ENCODE measurements at places on chromosomes 1 and 21.

- no peak for DNase-seq
Observed at GRCh38 chr1:30310966-30311742, 412.2 kb downstream of the MATN1 start.

DNA sequence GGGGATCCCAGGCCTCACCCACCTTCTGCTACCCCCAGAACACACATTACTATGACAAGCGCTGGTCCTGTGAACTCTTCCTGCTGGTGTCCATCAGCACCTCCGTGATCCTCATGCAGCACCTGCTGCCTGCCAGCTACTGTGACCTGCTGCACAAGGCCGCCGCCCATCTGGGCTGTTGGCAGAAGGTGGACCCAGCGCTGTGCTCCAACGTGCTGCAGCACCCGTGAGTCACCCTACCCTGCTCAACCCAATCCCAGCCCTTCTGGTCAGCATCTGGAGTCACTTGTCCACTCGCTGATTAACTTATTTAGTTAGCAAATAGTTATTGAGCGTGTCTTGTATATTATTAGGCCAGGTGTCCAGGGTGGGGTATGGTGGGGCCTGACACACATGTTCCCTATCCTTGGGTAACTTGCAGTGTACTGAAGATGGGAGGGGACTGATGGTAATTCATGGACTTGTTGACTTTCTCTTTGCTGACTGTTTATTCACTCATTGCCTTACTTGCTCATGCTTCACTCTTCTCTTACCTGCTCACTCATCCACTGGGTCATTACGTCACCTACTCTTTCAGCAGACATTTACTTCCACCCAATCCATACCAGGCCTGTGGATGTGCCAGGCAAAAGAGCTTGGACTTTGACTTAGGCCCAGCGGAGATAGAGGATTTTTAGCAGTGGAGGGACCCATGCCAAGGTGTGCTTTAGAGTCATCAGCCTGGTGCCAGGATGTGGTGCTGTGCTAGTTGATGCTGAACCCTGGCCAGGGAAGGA, 12.9 kb upstream of the KPNA6 start:
- DNase-seq: no peak

DNA sequence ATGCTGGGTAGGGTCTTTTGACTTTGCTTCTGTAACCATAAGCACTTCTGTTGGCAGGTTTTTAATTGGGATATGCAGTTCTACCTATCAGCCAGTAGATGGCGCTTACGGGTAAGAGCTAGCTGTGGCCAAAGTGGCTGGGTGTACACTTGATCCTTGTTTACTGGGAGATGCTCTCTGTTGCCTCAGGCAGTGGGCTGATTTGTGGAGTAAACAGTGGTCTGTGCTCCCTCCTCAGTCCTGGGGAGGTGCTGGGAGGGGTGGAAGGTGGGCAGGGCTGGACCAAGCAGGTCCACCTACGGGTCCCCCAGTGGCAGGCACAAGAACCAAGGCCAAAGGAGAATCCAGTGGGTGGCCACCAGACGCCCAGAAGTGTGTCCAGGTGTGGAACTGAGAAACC, 43.4 kb downstream of the RALGPS2 start:
- no peak for DNase-seq

DNA sequence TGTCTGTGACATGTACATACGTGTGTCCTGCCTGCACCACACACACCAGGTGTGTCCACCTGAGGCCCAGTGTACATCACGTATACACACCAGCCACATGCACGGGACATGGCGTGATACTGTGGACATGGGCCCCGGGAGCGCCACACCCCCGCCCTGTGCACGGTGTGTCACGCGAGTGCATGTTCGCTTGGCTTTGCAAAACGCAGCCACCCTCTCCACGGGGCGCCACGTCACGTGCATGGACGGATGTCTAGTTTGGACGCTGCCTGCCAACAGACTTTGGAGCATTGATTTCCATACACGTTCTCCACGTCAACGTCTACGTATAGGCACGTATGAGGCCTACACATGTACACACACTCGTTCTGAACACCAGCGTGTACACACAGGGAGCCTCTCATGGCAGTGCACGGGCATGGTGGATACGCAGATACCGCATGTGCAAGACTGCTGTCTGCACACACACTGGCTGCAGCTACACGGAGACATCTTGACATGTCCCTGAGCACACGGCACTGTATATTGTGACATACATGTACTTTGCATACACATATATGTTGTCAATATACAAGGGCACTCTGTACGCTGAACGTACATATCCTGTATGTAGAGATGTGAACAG, 2.7 kb downstream of the TMEM240 start:
- DNase-seq: no peak

GRCh38 chr1:182649041-182649440, 35.3 kb downstream of the RGS8 start:
- DNase-seq: no peak

DNA sequence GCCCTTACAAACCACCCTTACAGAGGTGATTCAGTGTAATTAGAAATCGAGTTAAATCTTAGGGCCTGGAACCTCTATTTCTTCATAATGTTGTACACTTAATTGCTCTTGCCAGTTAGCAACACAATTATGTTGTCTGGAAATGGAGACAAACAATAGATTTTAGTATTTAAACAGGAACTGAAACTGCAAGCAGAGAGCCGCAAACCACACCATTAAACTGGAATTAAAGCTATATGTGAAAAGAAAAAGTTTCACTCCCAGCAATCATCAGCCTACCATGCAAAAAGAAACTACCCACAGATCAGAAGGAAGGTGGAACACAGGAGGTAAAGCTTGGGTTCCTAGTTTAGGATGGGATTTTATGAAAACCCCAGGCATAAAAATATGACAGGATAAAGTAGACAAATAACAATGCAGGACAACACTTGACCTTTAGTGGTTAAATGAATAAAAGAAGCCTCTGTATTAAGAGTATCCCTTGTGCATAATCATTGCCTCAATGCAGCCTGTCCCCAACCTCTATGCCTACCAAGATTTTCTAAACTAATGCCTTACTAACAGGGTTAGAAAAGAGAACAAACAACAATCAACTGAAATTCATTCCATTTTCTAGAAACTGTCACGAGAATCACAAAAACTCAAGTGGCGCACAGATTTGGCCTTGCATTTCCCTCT, 304.3 kb upstream of the ESRRG start:
- DNase-seq: no peak

GRCh38 chr1:52403566-52404115, 582 bp downstream of the ORC1 start:
- DNase-seq: peak; percentile 44

DNA sequence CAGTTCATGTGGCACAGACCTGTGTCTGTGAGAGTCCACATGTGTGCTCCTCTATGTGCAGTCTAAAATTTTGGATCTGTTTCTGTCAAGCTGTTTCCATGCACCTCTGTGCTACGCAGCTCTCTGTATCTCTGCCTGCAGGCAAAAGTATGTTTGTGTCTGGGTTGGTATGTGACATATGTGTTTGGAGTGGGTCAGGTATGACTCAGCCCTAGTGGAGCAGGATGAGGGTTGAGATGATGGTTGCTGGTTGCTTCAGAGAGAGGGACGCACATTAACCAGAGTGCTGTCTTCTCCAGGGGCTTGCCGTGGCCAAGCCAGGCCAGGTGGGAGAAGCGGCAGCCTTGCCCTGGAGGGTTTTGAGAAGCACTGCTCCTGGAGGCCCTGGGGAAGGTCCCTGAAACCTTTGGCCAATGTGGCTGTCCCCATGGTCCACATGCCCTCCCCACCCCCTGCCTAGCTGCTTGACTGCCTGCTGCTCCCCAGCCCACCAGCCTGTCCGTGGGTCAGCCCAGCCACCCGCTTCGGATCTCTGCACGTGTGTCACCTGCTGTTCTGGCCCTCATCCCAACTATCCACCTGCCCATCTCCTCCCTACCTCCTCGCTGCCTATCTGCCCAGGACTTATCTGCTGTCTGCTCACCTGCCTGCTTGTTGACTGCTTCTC, 4.1 kb upstream of the EVA1B start:
- DNase-seq: no peak

GRCh38 chr1:67921725-67922489, 88.6 kb upstream of the GNG12 start:
- no peak for DNase-seq

- no peak for DNase-seq
Observed at GRCh38 chr1:156102633-156103511, 11.6 kb upstream of the LMNA start.

DNA sequence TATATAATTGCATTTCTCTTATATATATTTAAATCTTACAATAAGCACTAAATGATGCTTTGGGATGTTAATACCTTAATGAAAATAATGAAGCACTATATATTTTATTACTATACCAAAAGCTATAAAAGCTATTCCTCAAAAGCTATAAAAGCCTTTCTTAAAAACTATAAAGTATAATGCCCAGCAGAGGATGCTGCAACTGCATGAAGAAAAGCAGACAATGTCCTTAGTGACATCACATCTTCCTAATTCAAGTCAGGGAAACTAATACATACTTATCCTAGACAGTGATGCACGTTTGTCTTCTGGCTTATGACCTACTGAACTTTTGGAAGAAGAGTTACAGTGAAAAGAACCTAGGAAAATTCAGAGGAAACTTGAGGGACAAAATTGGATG, 13.6 kb upstream of the C1orf185 start:
- DNase-seq: no peak

GRCh38 chr1:16151196-16151994, 4.5 kb downstream of the EPHA2 start:
- DNase-seq: peak; percentile 43

Measured in DMS79 treated with DMSO at 0.1 percent for 48 hours (cell line).